Tibial nerve (tissue), 4 donors: ENCODE measurements at places on chromosomes 6 and 20.

- no peak overlapping the region for H3K4me3 ChIP-seq
- no peaks in the 10 kb centered on the region for H3K36me3 ChIP-seq
- no peak overlapping the region for H3K27ac ChIP-seq
- DNase-seq: no peak
- H3K27me3 ChIP-seq: no peaks in the 10 kb centered on the region
Observed at GRCh38 chr6:42279966-42280629, 62.4 kb upstream of the MRPS10 start.

GRCh38 chr20:42742926-42743325 lies 446.8 kb downstream of the PTPRT start:
- no peaks in the 10 kb centered on the region for H3K27me3 ChIP-seq
- no peak for DNase-seq
- no peaks in the 10 kb centered on the region for H3K36me3 ChIP-seq

GRCh38 chr6:129102741-129103140 lies 219.8 kb downstream of the LAMA2 start:
- H3K36me3 ChIP-seq: peaks cover 25% of the 10 kb centered on the region
- H3K27ac ChIP-seq: no peak overlapping the region
- DNase-seq: no peak
- no peaks in the 10 kb centered on the region for H3K27me3 ChIP-seq
- H3K4me1 ChIP-seq: no peaks in the 10 kb centered on the region
- no peak overlapping the region for H3K4me3 ChIP-seq

DNA sequence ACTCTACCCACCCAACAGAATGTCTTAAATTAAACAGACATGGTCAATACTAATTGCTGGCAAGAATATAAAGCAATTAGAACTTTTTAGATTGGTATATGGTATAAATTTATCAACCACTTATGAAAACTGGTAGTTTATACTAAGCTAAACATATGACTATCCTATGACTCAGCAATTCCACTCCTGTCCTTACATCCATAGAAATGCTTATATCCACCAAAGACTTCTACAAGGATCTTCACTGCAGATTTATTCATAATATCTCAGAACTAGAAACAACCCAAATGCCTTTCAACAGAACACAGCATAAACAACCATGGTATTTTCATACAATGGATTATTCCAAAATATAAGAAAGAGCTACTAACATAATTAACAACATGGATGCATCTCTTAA lies 4.6 kb downstream of the ZNF184 start:
- no peaks in the 10 kb centered on the region for H3K27me3 ChIP-seq
- peaks cover 27% of the 10 kb centered on the region for H3K4me1 ChIP-seq
- no peak overlapping the region for H3K27ac ChIP-seq
- no peak overlapping the region for H3K4me3 ChIP-seq
- no peak for DNase-seq

GRCh38 chr20:10537850-10538480 lies 102.9 kb downstream of the SLX4IP start:
- no peak overlapping the region for H3K27ac ChIP-seq
- peaks cover 14% of the 10 kb centered on the region for H3K4me1 ChIP-seq
- H3K27me3 ChIP-seq: no peaks in the 10 kb centered on the region
- no peak for DNase-seq
- H3K36me3 ChIP-seq: no peaks in the 10 kb centered on the region

DNA sequence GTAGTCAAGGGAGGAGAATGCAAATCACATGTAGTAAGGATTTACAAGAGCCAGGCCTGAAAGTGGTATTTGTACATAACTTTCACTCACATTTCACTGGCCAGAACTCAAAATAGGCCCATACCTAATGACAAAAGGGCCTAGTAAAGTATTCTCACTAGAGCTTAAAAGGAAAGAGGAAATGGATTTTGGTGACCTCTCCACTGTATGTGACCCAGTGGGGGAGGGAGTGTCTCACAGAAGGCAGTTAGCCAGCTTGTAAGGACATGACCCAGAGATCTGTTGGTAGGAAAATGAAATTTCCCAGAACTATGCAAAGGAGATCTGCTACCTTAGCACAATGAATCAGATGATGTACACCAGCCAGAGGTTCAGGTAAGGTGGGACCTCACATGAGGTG lies 124.4 kb downstream of the PTPRT start:
- H3K36me3 ChIP-seq: no peaks in the 10 kb centered on the region
- H3K27me3 ChIP-seq: no peaks in the 10 kb centered on the region
- DNase-seq: no peak
- no peak overlapping the region for H3K27ac ChIP-seq
- no peak overlapping the region for H3K4me3 ChIP-seq

GRCh38 chr6:110544472-110544871 lies 68.1 kb upstream of the SLC22A16 start:
- no peaks in the 10 kb centered on the region for H3K27me3 ChIP-seq
- no peak for DNase-seq
- no peak overlapping the region for H3K4me3 ChIP-seq
- H3K27ac ChIP-seq: no peak overlapping the region
- H3K36me3 ChIP-seq: no peaks in the 10 kb centered on the region

DNA sequence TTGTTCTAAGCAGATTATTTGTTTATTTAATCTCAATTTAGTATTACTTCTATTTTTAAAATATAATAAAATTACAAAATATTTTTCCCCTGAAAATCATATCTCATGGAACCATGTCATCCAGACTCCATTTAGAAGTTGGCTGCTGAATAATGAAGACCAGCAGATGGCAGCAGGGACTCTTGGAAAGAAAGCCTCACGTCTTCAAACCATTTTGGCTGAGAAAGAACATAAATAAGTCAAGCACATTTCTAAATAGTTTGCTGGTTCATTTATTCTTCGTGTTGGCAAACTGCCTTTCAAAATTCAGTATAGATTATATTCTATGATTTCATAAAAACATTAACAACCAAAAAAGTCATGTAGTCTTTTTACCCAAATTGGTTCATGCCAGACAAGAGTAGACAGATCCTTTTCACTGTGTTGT lies 71.7 kb downstream of the RCAN2 start:
- H3K36me3 ChIP-seq: no peaks in the 10 kb centered on the region
- H3K27ac ChIP-seq: no peak overlapping the region
- no peaks in the 10 kb centered on the region for H3K4me1 ChIP-seq
- DNase-seq: peak; percentile 33
- no peaks in the 10 kb centered on the region for H3K27me3 ChIP-seq
- H3K4me3 ChIP-seq: no peak overlapping the region

DNA sequence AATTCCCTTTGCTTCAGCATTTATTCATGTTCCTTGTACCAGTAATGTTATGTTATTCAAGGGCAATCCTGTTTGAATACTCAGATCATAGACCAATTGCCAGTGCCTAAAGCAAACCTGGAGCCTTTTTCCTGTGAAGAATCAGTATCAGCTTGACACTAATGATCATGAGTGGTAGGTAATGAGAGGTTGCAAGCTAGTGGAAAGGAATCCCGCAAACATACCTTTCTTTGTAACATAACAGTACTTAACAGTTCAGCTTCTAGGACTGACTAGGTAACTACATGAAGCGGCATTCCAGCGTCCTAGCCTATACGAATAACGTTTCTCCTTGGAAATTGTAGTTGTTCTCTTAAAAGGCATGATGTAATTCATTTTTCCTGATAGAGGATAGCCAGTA lies 253.7 kb downstream of the TMEM242 start:
- no peak overlapping the region for H3K4me3 ChIP-seq
- peaks cover 8% of the 10 kb centered on the region for H3K4me1 ChIP-seq
- no peaks in the 10 kb centered on the region for H3K27me3 ChIP-seq
- H3K27ac ChIP-seq: no peak overlapping the region
